ENCODE measurements at places on chromosomes 2 and 18.

GRCh38 chr2:221477714-221478484, 94.2 kb downstream of the EPHA4 start:
- no peak for DNase-seq

DNA sequence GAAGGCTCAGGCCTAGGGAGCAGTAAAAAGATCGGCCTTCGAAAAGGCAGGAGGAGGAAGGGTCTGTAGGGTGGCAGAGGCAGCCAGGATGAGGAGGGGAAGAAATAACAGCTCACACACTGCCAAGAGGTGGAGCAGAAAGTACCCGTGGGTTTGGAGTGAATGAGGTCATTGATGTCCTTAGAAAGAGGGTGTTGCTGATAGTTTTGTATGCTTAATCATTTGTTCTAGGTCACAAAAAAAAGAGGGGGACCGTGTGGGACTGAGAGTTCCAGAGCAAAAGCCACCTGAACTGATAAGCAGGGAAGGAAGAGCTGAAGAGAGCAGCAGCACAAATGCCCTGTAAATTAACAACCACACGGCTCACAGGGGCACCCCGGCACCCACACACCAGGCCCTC, 140.4 kb downstream of the FAM161A start:
- DNase-seq = no peak

- no peak for DNase-seq
These were observed 61.9 kb upstream of the TTC27 start for GRCh38 chr2:32565902-32566301.

DNA sequence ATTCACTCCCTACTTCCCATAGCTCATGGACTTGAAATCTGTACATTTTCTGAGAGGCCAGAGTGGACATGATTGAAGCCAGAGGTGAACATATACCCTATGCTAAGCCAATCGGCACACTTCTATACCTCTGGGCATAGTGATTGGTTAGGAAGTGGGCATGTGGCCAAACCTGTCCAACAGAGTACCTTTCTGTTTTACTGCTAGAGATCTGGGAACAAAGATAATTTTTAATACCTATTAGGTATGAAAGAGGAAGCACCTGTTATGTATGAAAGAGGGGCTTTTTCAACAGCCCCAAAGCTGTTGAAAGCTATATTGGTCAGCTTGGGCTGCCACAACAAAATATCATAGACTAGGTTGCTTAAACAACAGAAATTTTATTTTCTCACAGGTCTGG, 27.7 kb downstream of the METTL8 start:
- DNase-seq = no peak

- no peak for DNase-seq
These were observed 1.4 kb downstream of the GKN1 start for GRCh38 chr2:68975844-68976243.

GRCh38 chr2:233922471-233922870, 5.3 kb downstream of the TRPM8 start:
- DNase-seq = no peak

DNA sequence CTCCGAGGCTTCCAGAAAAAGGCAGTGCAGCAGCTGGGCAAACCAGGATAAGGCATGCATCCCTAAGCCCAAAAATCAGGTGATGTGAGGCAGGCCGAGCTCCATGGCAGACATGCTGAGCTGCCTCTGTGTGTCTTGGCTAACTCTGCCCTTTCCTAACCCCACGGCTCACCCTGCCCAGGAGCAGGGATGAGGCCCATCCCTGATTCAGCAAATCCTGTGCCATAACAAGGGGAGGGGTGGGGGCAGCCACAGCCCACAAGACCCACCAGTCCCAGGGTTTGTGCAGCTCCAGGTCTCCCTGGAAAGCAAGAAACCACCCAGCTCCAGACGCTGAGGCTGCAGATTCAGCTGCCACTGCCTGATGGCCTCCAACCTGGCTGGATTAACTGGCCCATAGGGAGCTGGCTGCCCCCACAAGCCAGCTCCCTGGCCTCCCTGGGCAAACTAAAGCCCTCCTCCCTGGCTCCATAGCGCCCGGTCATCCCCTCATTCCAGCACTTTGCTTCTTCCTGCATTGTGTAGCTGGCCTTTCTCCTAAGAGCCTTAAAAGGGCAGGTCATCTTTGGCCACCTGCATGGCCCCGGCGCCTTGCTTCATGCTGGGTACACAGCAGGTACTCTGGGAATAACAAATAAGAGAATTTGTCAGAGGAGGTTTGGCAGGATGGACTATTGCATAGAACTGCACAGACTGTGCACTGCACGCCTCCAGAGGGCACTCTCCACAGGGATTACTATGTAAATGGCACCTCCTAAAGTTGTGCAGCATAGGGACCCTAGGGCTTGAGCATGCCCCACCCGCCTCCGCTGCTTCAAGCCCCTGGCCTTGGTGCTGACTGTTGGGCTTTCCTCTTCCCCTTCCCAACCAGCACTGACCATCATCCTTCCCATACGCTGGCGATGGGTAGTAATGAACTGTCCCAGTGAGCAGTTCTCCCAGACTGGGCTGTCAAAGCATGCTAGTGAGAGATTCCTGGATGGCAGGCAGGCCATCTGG, 10.7 kb downstream of the STEAP3 start:
- DNase-seq = no peak

DNA sequence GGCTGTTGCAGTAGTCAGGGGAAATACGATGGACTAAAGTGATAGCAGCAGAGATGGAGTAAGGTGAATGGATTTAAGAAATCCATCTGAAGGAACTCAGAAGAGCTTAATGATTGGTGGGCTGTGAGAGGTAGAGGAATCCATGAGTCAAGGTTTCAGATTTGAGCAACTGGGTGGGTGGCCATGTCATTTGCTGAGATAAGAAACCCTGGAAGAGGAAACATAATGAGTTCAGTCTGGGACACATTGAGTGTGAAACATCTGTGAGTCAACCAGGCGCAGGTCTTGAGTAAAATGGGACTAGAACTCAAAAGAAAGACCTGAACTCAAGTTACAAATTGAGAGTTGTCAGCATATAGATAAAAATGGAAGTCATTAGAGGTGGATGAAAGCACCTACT, 19.7 kb upstream of the ASNSD1 start:
- no peak for DNase-seq

DNA sequence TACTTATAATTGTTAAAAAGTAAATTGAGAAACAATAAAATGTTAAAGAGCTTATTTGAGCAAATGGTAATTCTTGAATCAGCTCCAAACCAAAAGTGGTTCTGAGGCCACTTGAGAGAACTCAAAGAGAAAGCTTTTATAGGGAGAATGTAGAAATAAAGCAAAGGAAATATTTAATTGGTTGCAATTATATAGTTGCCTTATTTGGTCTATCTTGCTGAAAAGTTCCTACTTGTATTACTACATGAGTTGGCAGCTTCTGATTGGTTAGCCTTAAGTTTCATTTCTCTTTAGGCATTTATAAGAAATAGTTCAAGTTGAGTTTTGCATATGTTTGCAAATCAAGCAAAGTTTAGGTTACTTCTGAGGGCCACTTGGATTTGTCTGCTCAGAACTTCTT, 38.1 kb downstream of the SCN2A start:
- no peak for DNase-seq

GRCh38 chr2:203650860-203651613, 55.4 kb upstream of the CD28 start:
- no peak for DNase-seq

- no peak for DNase-seq
These were observed 842.1 kb upstream of the FANCL start for GRCh38 chr2:59083075-59083828.

DNA sequence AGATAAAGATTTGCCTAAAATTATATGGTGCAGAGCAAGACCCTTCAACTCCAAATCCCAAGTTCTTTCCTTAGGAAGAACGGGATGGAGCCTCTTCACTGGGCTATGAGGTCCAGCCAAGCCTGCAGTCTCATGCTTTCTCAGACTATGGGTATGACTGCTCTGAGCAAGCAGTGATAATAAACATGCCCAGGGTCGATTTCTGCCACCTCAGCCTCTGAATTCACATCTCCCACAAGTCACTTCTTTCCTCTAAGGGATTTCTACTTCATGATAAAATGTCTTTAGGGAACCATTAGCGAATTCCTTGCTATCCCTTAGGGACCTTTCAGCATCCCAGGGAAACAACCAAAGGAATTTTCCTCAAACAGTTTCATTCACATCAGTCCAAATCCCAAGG, 94.8 kb downstream of the GFPT1 start:
- no peak for DNase-seq

DNA sequence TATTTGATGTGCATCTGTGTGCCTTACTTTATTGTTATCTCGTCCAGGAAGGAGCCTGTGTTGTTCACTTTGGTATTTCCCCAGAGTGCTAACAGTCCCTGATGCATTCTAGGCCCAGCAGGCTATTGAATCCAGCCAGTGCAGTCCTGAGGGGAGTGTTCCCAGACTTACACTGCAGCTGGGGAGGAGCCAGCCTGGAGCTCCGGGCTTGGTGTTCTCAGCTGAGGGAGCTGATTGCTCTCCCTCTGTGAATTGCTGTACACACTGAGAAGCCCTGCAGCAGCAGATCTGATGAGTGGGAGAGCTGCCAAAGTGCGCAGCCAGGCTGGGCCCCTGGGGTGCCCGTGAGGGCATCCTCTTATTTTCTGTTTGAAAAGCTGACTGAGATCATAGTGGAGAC, 159.2 kb downstream of the GALNT3 start:
- no peak for DNase-seq

GRCh38 chr2:9260464-9260918, 53.9 kb downstream of the ASAP2 start:
- no peak for DNase-seq

GRCh38 chr2:195561116-195561921, 95.7 kb upstream of the SLC39A10 start:
- no peak for DNase-seq

DNA sequence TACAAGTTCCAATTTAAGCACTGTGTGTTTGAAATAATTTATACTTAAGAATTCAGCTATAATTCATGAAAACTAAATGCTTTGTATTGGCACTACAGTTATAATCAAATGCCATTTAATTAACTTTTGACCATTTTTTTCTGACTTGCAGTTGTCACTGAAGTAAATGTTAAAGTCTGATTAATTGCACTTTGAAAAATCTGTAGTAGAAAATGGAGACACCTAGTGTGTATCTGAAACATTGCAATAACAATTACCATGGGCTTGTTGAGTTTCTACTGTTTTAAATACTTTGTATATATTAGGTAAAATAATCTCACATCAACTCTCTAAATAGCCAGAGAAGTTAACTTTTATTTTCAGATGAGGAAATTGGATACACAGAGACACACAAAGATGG, 458.6 kb upstream of the FSIP2 start:
- DNase-seq = no peak

DNA sequence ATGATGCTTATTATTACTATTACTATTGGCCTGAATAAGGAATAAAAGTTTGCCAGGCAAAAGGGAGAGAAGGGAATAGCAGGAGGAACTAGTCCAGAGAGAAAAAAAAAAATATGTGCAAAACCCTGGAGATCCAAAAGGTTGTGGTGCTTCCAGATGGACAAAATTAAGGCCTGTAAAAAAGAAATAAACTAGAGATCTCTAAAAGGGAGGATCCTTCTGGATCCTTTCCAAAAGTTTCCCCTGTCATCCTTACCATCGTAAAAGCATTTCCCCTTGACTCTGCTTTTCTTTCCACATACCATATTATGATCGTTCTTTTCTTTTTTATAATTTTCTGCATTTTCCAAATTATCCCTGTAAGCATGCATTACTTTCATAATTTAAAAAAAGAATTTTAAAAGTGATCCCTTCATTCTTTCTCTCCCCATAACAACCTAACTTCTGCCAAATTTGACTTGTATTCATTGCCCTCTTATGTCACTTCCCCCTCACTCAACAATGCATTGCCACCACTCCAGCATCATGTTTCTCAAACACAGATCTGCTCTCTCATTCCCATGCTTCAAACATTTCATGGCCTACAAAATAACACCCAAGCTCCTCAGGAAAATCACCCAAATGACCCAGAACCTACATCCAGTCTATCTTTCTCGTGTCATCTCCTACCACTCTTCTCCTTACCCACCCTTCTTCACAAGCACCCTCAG, 40.3 kb downstream of the RBMS1 start:
- DNase-seq = no peak

- DNase-seq = no peak
These were observed 27.2 kb downstream of the NAT8 start for GRCh38 chr2:73614997-73615396.

- DNase-seq = no peak
These were observed 223.8 kb upstream of the SYT4 start for GRCh38 chr18:43501099-43501498.

GRCh38 chr2:29920631-29921559, 491 bp downstream of the ALK start:
- no peak for DNase-seq

DNA sequence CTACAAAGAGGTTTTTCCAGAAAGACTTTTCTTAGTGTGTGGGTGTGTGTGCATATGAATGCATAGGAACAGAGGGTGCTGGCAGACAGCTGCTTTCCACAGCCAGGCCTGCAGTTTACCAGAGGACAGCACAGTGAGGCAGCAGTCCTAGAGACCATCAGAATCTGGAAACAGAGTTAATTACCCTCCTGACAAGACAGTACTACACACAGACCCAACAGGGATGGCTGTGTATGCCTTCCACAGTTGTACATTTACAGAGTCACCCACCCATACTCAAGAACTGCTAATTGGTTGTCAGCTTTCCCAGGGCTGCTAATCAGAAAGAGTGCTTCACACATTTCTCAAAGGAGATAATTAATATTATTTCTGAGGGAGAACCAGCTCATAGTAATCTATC, 104.7 kb downstream of the FEZ2 start:
- no peak for DNase-seq

DNA sequence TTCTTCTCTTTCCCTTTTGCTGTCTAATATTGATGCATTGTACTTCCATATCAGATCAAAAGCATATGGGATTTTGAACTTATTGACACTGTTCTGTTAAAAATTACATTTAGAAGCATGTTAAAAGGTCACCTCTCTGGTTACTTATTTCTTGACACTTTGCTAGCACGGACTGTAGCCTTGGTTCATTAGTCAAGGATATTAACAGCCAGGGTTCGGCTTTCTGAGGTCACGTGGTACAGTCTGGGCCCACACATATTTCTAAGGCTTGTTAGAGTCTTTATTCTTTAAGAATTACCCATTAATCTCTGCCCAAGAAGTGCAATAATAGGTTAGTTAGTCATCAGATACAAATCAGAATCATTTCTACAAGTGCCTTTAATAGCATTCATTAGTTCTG, 1035.8 kb upstream of the FANCL start:
- no peak for DNase-seq

DNA sequence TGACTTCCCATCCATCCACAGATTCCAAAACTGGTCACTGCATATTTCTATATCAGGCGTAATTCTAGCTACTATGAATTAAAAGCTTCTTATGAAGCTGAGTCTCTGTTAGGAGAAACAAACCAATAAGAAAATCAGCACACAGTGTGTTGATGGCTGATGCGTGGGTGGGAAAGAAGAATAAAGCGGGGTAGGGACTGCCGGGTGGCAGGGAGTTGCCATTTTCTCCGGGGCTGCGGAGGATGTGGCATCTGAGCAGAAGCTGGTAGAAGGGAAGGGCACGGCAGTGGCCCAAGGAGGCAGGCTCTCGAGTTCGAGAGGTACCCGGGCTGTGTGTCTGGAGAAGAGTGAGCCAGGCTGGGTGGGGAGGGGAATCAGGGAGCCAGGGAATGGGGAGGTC, 48.6 kb upstream of the CHMP1B start:
- no peak for DNase-seq

Data from effector CD8-positive, alpha-beta T cell (primary cell).